NCI-H1694 (cell line): ENCODE measurements at places on chromosomes 6 and 20.

DNA sequence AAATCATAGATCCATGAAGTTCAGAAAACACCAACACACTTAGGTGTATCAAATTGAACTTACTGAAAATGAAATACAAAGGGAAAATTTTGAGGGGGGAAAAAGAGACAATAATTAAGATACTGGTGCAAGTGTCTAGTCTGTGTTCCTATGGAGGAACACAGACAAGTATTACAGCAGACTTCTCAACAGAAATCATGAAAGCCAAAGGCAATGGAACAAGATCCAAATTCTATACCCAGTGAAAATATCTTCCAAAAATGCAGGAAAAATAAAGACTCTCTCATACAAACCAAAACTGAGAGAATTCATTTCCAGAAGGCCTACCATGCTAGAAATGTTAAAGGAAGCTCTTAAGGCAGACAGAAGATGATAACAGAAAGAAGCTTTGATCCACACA lies 63.1 kb downstream of the NRN1 start:
- DNase-seq, result no peak

GRCh38 chr6:147806697-147807096 lies 298.2 kb downstream of the SAMD5 start:
- DNase-seq, result no peak

GRCh38 chr20:46074006-46074405 lies 15.8 kb downstream of the NCOA5 start:
- no peak for DNase-seq

DNA sequence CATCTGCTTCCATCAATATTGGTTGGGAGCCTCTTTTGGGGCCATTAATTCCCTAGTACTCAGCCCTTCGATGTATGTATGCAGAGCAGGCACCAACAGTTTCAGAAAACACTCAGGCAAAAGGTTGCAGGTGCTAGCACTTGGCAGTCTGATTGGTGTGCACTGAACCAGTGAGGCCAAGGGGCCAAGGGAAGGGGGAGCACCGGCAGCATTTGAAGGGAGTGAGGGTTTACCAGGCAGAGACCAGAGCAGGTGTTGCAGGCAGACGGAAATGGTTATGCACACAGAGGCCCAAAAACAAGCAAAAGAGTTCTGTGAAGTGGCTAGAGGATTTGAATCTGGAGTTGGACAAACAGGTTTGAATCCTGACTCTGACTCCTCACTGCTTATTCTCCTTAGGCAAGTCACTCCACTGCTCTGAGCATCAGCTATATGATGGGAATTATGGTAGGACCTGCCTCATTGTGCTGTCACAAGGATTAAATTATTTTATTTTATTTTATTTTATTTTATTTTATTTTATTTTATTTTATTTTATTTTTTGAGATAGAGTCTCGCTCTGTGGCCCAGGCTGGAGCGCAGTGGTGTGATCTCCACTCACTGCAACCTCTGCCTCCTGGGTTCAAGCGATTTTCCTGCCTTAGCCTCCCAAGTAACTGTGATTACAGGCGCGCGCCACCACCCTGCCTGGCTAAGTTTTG lies 58.1 kb upstream of the SHLD1 start:
- no peak for DNase-seq

DNA sequence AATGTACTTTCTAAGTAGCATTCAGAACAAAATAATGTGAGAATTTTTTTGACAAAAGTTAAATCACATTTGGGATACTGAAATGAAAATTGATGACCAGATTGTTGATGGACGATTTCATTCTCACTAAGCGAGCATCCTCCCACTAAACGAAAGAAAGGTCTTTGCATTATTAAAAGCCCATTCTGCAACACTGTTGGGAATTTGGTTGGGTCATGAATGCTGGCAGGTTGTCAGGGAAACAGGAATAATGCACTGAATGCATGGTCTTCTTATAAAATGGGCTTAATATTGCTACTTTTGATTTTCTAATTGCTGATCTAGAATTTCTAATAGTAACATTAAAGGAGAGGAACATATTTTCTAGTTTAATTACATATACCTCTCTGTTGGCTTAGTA lies 229.8 kb downstream of the NKAIN2 start:
- DNase-seq, result no peak

DNA sequence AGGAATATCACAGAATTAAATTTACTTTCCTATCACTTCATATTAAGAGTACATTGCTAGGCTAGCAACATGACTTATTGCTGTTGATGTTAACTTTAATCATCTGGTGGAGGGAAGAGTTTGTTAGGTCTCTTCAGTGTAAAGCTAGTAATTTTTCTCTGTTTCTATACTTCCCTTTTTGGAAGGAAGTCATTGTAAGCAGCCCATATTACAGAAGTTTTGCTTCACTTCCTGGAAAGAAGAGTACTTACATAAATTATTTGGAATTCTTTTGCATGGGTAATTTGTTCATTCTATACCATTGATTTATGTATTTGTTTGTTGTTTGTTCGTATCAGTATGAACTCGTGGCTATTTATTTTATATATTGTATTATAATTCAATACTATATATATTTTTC lies 405.2 kb downstream of the RFPL4B start:
- no peak for DNase-seq

- DNase-seq, result no peak
These were observed 148.1 kb downstream of the SCML4 start for GRCh38 chr6:107676042-107676441.

DNA sequence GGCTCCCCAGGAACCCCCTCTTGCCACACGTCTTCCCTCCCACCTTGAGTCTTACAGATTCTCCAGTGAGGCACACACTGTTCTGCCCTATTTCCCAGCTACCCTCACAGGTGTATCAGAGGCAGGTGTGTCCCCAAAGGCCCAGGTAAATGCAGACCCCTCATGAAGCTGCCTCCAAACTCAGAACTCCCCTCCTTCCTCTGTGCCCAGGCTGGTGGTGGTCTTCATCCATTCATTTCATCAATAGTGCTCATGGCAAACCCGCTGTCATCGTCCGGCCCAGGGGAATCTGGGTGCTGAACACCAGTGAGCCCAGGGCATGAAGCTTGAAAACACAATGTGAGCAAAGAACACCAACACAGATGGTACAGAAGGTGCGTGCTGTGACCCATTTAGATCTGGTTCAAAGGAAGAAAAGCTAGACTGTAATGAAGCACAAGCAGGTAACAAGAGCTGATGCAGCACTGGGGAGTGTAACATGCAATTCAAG lies 213.1 kb downstream of the SYNDIG1 start:
- no peak for DNase-seq

- no peak for DNase-seq
These were observed 19.4 kb upstream of the TUBB2A start for GRCh38 chr6:3176562-3177355.

GRCh38 chr6:140572129-140572528 lies 1197.7 kb upstream of the CITED2 start:
- no peak for DNase-seq

DNA sequence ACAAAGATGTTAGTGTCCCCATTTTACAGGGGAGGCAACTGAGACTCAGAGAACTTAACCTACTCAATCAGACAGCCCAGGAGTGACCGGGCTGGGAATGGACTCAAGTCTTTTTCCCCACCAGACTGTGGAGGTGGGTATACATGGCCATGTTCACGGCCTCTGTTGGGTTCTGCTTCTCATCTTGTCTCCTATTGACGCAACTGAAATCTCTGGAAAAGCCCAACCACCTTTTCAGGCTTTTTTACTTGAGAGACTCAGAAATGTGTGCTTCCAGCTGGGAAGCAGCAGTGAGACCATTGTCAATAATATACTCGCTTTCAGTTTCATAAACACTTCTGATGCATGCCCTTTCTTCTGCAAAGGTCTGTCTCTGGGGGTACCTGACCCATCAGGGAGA lies 70.7 kb downstream of the SOBP start:
- no peak for DNase-seq

- no peak for DNase-seq
These were observed 6.6 kb downstream of the RNASET2 start for GRCh38 chr6:166949528-166950442.

- no peak for DNase-seq
These were observed 74.9 kb upstream of the TOX2 start for GRCh38 chr20:43839793-43840199.

DNA sequence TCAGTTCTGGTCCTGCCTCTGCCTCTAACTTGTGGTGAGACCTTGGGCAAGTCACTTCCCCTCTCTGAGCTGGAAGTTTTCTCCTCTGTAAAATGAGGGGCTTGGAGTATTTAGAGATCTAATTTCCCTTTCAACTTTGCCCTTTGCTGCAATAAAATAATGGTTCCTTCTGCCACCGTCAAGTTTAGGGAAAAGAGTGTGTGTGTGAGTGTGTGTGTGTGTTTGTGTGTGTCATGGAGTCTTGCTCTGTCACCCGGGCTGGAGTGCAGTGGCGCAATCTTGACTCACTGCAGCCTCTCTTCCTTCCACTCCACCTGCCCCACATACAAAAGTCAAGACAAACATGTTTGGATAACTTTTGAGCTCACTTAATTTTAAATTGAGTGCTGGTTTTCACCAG lies 39.2 kb upstream of the PIM1 start:
- no peak for DNase-seq

DNA sequence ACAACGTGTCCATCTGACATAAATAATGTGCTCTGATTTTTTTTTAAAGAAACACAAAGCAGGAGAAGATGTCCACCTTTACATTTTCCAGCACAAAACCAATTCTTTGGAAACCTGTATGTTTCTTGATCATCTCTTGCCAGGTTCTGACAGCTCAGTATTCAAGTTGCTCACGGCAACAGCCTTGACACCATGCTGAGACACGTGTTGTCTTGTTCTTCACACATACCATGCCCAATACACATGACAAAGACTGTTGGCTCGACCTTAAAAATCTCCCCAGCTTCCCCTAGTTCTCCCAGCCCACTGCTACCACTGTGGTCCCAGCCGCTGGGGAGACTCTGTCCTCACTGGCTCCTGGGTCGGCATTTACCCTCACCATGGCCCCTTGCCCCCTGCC lies 518.9 kb downstream of the PREX1 start:
- DNase-seq, result no peak

- DNase-seq, result no peak
These were observed 15.9 kb upstream of the ZBTB24 start for GRCh38 chr6:109498936-109499335.

GRCh38 chr6:14944593-14944992 lies 301.3 kb upstream of the JARID2 start:
- no peak for DNase-seq

DNA sequence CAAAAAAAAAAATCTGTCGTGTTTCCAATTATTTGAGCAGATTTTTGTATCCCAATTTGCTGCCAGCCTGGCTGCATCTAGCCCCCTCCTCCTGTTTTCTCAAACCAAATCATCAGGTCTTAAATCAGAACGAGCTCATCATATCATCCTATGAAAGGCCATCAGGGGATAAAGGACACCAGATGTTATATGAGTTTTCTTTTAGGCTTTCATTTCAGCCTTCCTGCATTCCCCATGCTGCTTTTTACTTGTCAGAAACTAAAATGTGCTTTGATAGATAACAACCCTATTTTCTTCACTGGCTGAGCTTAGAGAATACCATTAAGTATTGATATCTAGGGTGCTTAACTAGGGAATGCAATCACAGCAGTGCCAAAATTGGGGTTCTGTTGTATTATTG lies 968.4 kb upstream of the SLC35B3 start:
- DNase-seq, result peak; percentile 50

GRCh38 chr20:12825226-12825595 lies 183.6 kb upstream of the SPTLC3 start:
- no peak for DNase-seq

DNA sequence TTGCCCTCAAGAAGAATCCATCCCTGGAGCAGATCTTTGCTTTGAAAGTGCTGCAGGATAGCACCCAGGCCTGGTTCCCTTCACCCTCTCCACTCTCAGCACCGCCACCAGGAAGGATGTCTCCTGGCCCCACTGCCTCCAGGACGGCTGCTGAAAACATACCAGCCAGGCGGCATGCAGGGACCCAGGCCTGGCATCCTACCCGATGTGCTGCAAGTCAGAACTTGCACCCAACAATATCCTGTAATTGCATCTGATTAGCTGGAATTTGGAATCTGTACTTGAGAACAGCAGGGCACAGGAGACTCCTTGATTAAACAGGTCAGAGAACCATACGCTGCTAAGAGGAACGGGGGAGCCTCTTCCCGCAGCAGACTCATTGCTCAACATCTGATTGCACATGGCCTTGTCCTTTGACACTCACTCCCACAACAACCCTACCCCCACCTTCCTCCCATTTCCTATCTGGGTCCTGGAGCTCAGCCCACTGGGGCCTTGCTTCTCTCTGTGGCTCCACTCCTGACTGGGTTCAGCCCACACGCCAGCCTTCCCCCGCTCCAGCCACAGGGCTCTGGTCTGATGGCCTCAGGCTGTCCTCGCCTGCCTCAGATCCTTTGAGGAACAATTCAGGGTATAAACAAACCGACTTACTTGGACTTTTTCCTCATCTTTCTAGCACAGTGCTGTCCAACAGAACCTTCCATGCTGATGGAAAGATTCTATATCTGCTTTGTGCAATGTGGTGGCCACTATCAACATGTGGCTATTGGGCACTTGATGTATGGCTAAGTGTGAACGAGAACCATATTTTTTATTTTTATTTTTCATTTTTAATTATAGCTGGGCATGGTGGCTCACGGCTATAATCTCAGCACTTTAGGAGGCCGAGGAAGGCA lies 78.0 kb downstream of the FGD2 start:
- peak; percentile 72 for DNase-seq

GRCh38 chr6:33817489-33817888 lies 13.7 kb upstream of the MLN start:
- DNase-seq, result no peak

GRCh38 chr20:32820698-32821377 lies 1.1 kb downstream of the MAPRE1 start:
- DNase-seq, result no peak

- peak; percentile 36 for DNase-seq
These were observed at the start of gene BTBD3 for GRCh38 chr20:11917663-11918062. TSS of gene BTBD3 (plus strand) at chr20:11917893. CDS start at chr20:11918276, 383 bp downstream.

DNA sequence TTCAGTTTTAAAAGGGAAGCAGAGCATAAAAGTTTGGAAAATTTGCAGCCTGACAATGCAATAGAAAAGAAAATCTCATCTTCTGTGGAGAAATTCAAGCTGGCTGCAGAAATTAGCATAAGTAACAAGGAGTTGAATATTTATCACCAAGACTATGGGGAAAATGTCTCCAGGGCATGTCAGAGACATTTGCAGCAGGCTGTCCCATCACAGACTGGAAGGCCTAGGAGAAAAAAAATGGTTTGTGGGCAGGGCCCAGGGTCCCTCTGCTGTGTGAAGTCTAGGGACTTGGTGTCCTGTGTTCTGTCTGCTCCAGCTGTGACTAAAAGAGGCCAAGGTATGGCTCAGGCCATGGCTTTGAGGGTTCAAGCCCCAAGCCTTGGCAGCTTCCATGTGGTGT lies 8.1 kb upstream of the LAMA2 start:
- no peak for DNase-seq

GRCh38 chr6:116398316-116399010 lies 27.7 kb downstream of the DSE start:
- no peak for DNase-seq
